ENCODE measurements at places on chromosomes 3 and 15.

- peak; percentile 87 for DNase-seq
These were observed 14.1 kb downstream of the APH1B start for GRCh38 chr15:63291507-63291906.

DNA sequence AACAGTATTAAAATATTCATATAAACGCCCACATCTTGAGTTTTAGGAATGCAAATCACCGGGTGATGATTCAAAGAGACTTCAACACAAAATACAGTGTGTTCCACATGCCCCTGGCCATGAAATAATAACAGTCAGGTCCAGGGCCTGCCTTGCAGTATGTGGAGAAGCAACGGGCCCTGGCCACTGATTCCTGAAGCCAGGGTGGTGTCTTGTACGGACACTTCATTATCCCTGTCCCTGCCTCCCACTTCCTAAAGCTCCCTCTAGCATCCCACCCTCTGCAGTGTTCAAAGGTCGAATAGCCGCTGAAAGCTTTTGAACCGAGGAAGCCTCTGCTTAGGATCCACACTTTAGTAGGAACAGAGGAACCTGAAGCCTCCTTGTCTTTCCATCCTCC lies 50.4 kb upstream of the PCSK6 start:
- no peak for DNase-seq

- no peak for DNase-seq
These were observed 108.9 kb upstream of the BNIP2 start for GRCh38 chr15:59797756-59798604.

DNA sequence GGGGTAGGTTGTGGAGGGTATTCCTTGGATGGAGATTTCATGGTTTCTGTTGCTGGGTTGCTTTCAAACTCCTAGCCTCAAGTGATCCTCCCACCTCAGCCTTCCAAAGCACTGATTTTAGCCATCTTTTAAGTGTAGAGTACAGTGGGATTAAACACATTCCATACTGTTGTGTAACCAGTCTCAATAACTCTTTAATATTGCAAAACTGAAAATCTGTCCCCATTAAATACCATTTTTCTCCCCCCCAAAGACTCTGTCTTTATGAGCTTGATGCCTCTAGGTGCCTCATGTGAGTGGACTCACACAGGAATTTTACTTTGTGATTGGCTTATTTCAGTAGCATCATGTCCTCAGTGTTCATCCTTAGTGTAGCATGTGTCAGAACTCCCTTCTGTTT lies 74.7 kb upstream of the ATP10A start:
- DNase-seq, result no peak

DNA sequence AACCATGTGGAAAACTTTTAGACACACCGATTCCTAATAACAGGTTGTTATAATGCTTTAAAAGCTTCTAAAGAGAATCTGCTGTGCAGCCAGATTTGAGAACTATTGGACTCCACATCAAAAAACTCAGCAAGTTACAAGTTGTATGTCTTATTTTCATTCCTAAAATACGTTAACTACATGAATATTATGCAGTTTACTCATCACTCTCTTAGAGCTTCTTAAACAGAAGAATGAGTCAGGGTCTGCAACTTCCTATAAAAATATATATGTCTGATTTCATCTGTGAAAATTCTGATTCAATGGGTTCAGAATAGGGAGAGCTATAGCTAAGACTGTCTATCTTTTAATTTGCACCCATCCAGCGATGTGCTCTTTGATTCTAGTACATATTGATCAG lies 244.2 kb upstream of the EPHA3 start:
- no peak for DNase-seq

DNA sequence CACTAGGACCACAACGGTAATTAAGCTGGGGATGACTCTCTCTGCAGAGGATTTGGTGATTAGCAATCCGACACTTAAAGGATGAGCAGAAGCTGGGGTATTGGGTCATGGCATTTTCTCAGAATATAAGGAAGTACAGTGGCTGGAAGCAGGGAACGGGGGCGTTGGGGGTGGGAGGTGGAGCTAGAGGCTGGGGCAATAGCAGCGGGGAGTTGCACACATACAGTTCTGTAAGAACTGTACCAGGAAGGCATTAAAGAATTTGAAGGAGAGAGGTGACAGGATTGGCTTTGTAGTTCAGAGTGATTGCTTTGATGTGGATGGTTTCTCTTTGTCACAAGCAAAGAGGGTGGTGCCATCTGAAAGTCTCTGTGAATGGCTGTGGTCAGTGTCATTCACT lies 28.2 kb downstream of the PSMD6 start:
- no peak for DNase-seq

DNA sequence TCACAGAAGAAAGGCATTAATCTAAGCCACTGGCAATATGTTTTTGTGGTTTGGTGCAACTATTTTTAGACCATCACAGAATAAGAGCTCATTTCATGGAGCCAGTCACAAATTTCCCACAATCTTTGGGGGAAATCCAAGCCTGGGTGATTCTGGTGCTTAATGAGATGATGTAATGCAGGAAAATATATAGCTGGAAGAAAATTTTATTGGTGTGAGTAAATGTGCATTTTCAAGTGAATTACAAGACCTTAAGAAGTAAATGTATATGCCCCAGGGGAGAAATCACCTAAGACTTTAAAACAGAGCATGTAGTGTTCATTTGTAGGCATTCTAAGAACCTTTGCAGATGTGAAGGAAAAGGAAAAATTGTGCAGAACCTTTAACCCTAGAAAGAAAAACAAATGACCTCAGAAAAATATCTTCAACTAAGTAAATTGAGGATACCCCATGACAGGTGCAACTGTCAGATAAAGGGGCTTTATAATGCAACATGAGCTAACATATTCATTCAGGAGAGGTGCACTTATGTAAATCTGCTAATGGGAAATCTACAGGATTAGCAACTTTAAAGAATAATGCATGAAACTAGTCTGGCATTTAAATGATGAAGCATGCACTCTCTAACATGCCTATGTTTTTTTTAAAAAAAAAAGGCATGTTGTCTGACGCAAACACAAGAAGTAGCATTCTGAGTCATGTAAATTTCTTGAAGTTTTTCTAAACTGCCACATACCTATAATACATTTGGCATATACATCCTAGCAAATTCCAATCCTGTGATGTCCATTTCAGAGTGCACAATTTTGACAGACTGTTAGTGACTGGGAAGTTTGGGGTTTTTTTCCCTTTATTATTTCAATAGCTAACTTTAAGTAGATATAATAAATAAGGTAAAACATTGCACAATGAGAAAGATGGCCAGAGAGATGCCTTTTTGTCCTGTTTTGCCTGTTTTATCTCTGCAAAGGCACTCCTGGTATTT lies 105.1 kb downstream of the MEX3B start:
- DNase-seq, result peak; percentile 25

GRCh38 chr3:67564008-67564407 lies 90.4 kb downstream of the SUCLG2 start:
- DNase-seq, result peak; percentile 10

DNA sequence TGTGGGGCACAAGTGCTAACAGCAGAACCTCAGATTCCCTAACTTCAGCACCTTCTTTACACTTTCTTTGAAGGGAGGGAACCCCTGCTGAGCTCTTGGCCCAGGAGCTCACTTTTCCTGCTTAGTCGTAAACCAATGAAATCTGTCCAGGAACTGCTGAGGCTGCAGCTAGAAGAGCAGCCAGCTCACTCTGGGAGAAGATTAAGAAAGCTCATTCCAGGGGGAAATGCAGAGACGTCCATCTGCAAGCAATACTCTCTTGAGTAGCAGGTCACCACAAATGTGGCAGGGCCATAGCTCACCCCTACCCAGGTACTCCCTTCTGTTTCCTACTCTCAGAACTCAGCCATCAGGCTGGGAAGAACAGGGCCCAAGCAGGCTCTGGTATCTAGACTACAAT lies 103.3 kb downstream of the WDR76 start:
- peak; percentile 48 for DNase-seq

- DNase-seq, result no peak
These were observed 88.5 kb upstream of the MYZAP start for GRCh38 chr15:57503051-57503702.

DNA sequence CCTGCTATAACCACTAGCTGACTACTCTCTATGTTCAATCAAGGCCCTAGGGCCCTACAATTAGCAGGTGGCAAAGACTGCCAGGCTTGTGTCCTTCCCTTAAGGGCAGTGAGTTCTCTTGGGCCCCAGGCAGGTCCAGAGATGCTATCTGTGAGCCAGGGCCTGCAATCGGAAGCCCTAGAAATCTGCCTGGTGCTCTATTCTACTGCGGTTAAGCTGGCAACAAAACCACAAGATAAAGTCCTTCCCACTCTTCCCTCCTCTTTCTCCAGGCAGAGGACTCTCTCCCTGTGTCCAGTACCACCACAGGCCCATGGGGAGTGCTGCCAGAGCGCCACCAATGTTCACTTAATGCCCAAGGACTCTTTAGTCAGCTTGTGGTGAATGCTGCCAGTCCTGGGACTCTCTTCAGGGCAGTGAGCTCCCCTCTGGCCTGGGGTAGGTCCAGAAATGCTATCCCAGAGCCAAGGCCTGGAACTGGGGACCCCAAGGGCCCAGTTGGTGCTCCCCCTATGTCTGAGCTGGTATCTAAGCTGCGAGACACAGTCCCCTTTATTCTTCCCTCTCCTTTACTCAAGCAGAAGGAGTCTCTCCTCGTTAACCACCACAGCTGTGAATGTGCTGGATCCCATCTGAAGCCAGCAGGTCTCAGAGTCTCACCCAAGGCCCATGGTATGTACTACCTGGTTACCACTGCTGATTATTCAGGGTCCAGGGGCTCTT lies 34.7 kb downstream of the XXYLT1 start:
- DNase-seq, result no peak

DNA sequence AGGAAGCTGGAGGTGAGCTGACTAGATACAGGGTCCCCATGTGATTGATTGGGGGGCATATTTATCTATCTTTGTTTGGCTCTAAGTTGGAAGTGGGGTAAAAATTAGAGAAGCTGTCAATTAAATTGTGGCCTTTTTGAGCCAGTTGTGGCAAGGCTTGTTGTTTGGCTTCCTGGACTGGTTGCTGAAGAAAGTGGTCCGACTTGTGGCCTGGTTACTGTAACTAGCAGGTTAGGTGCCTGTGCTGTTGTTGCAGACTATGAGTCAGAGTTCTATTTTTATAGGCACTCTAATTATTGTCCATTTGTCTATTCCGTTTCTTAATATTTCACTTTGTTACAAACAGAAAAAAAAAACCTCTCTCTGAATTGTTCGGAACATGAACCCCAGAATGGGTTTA lies 129.1 kb upstream of the CNTN6 start:
- DNase-seq, result no peak

DNA sequence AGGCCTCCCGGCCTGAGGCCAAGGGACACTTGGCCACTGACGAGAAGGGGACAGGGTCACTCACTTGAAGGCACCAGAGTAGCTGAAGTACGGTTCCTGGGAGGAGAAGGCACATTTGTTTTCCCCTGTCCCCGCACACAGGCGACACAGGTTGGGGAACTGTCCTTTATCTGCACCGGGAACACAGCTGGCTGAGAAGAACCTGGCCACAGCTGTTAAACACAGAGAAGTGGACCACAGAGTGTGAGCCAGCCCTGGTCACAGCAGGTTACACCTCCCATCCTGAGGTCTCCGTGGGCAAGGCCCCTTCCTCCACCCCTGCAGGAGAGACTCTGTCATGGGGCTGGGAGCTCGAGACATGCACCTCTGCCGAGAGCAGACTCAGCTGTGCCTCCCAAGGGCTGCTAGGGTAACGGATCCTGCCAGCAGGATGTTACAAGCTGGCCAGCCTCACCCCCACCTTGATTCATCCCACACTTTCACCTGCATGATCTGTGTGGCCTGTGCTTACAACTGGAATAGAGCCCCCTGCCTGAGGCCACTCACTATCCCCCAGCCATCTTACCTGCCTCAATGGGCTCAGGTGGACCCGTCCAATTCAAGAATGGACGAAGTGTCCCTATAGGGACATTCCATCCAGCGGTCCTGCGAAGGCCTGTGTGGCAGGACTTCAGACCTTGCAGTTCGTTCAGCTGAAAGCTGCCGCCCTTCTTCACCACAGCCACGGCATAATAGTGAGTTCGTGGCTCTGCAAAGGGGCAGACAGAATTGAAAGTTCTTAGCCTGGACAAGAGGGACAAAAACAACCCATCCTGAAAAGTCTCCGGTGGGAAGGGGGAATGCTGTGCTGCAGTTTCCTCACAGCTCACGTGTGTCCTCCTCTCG lies 9.2 kb downstream of the LTF start:
- no peak for DNase-seq

DNA sequence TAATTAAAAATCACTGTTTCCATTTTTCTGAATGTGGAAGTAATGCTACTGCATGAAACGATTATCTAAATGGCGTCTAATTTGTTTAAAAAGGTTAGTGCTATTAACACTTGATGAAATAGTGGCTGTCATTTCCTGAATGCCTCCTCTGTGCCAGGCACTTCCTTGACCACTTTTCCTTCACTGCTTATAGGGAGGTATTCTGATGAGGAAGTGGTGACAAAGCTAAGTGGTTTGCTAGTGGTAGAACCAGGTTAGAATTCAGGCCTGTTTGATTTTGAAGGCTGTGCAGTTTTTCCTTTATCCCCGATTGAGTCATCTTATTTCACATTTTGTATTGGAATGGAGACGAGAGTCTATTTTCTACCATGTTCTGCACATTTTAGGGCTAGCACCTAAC lies 119.0 kb downstream of the USP13 start:
- DNase-seq, result no peak

GRCh38 chr3:52256159-52256558 lies 10.6 kb downstream of the PPM1M start:
- no peak for DNase-seq

- DNase-seq, result peak; percentile 21
These were observed 313.5 kb downstream of the RPLP1 start for GRCh38 chr15:69766156-69766555.

DNA sequence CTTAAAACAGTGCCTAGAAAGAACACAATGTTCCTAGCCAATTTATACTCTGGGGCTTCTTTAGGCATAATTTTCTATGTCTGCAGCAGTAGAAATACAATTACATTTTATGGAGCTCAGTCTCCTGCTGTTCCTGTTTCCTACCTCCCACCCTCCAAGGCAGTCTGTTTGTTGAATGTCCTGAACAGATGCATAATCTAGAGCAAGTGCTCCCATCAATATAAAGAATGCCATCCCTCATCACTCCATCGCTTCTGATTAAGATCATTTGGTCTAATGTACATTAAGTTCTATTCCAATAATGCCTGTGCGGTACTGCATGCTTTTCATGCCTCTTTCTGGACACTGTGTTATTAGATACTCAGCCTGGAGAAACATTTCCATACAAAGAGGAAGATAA lies 869.8 kb upstream of the CFAP20DC start:
- DNase-seq, result no peak

DNA sequence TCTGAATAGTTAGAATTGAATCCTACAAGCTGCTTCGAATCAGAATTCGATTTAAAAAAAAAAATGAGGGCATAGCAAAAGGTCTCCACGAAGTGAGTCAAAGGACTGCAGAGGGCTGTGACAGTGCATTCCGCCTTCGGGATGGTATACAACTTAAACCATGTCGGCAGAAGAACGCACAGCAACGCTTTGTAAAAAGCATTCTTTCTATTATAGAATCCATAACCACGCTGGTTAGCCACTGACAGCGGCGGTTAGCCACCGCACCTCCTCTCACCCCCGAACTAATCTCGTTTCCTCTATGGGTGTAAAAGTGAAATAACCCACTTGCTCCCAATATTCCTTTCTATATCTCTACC lies 664 bp upstream of the PIK3CA start:
- no peak for DNase-seq

GRCh38 chr3:122947738-122948137 lies 79.8 kb downstream of the SEMA5B start:
- DNase-seq, result peak; percentile 71

All from fibroblast of the aortic adventitia (primary cell).